Fibroblast of the aortic adventitia (primary cell): ENCODE measurements at places on chromosomes 1 and 21. TPM values are rescaled to one million over a fixed set of nuclear protein-coding genes. Genes with fewer than 3 reads are reported as not detected.

The CAPN8 gene
- not detected in 2 replicates for total RNA-seq

DNA sequence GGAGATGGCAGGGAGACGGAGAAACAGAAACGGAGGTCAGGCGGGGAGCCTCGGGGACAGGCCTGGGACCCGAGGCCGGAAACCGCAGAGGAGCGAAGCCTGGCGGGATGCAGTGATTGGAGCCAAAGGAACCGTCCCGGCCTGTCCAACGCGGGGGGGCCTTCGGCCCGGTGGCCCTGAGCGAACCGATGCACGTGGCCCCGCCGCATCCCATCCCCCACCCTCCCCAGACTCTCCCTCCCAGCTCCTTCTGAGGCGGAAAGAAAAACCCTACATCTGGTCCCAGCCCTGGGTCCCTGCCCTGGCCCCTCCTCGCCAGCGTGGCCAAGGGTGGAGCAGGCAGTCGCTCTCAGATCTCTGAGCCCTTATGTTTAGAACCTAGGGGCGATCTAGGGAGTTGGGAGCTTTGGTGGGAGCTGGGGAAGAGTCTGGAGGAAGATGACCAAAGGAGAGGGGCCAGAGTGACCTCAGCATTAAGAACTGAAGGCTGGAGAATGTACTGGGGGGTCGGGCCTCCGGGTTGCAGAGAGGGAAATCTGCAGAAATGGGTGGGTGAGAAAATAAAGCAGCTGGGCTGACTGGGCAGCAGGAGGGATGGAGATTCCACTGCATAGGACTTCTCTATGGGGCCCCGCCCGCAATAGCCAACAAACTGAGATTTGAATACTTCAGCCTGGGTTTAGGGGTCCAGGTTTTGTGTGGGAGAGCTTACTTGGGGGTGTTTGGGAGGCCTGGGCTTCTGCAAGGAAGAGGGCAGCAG is 1.5 kb upstream of the CRABP2 start:
- DNase-seq: peak; percentile 85

DNA sequence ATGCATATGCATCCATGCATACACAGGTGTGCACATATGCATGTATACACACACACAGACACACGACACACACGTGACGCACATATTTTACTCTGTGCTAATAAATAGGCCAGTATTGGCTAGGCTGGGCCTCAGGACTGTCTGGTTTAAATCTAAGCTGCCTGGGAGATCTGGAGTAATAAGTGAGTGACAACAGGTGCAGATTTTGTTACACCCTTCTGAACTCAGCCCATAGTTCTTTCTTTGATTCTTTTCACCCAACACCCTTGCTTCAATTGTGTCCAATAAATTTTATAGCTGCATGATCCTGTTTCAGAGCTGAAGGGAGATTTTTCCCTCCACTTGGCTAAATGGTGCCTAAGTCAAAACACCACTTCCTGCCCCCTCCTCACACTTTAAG is 132.8 kb downstream of the FGGY start:
- no peak for DNase-seq

The KRTAP13-2 gene
- not detected in 2 replicates for total RNA-seq

DNA sequence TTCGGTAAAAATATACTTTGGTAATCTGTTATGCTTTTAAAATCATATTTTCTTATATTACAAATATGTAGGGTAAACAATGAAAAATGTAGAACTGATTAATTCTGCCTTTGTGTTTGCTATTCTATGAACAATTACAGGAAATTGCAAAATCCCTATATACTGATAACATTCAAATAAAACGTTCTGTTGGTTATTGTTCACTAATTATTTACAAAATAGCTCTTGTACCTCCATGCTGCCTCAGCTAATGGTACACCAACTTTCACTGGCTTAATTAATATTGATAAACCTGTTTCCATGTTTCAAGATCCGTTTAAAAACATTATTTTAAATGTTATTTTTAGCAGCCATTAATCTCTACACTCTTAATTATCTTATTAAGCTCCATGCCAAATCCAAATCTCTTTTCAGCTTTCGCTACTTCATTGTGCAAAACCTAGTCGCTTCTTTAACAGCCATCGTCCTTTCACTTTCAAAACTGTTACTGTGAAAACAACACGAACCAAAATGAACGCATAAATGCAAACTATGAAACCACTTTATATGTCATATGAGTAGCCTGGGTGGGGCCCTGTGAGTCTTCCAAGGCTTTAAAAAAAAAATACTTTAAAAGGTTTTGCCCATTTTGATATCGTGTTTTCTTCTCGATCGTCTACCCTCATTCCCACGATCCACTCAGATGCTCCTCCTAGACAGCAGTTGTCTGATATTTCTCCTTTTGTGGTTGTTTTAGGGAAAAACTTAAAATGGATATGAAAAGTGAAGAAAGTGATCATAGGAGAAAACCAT is 807.1 kb downstream of the USP25 start:
- DNase-seq: peak; percentile 76
